Stimulated activated CD8-positive, alpha-beta memory T cell treated with anti-CD3 and anti-CD28 coated beads, Interleukin-12 subunit alpha, Interleukin-12 subunit beta, amount 100 ng/mL, for 1 hour (primary cell): ENCODE measurements at places on chromosomes 7 and 10.

DNA sequence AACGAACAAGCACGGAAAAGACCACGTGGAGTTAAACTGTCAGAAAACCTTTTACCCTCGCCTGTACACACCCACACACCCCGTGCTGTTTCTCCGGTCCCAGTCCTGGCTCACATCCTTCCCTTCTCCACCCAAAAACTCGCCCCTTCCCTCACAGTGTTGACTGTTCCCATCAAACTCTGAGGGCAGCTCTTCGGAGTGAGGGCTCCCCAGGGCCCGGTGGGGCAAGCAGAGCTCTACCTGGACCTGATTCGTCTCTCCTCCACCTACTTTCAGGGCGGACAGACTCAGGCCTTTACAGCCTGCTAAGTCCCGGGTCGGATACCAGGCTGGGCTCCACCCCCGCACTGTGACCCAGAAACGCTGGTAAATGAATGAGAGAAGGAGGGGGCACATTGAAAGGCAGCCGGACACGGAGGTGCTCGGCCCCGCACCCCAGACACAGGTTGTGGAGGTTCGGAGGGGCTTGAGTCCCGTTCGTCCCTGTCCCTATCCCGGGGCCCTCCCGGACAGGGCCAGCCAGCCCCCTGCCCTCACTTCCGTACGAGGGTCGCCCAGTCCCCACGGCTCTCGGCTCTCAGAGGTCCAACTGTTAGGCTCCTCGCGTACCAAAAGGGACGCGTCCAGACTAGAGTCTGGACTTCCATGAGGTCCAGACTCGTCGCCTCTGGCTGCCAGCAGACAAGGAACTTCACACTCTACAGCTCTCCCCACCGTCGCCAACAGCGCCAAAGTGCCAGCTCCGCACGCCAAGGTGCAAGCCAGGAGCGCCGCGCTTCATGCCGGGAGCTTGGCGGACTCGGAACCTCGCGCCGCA is 31.7 kb upstream of the ASL start:
- DNase-seq, result no peak

GRCh38 chr10:20846263-20846662 is 50.8 kb downstream of the NEBL start:
- DNase-seq, result no peak

GRCh38 chr7:101817471-101818286 is at the start of gene CUX1:
Gene CUX1 (plus strand): TSS chr7:101817626. CDS start chr7:101817640, 14 bp downstream.
- DNase-seq, result no peak

GRCh38 chr7:44880317-44881018 is 4.9 kb downstream of the PURB start:
- DNase-seq, result no peak

- DNase-seq, result no peak
Measured at GRCh38 chr7:44048031-44048795, 3.7 kb downstream of the DBNL start.

GRCh38 chr7:77352665-77353406 is 63.3 kb downstream of the GSAP start:
- no peak for DNase-seq

- no peak for DNase-seq
Measured at GRCh38 chr7:41052736-41053135, 650.2 kb downstream of the INHBA start.

- DNase-seq, result no peak
Measured at GRCh38 chr7:106613848-106614560, 47.0 kb downstream of the CCDC71L start.

DNA sequence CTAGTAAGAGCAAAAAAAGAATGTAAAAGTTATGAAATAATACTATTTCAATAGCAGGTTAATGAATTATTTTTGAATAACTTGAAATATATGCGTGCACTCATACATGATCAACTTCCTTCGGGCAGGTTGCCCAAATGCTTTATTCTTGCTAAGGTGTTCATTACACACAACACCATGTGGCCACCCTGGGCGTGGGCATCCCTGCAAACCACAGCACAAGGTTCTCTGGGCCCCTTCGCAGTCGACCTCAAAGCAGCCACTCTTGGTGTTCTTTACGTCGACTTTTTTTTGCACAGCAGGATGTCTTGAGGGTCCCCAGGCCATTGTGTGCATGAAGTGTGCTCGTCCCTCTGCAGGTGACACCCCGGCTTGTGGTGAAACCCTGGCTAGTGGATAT is 300.7 kb upstream of the PITRM1 start:
- no peak for DNase-seq

GRCh38 chr7:72278550-72278949 is 133.6 kb downstream of the CALN1 start:
- DNase-seq, result no peak

DNA sequence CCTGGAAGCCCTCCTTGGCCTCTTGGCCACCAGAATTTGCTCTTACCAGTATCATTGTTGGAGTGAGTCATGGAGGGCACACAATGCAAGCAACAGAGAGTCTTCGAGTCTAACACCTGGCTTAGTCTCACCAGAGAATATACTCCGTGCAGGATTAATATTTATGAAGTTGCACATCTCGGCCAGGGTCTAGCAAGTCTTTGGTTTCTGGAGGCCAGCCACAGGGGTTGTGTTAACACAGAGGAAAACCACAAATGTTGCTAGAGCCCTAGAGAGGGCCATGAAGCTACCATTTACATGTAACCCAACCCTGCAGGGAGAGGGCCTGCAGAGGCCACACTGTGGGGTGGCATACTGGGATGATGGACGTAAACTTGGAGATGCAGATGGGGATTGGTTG is 71.8 kb downstream of the MTPN start:
- no peak for DNase-seq

- DNase-seq, result no peak
Measured at GRCh38 chr7:35334506-35334905, 80.6 kb upstream of the TBX20 start.

DNA sequence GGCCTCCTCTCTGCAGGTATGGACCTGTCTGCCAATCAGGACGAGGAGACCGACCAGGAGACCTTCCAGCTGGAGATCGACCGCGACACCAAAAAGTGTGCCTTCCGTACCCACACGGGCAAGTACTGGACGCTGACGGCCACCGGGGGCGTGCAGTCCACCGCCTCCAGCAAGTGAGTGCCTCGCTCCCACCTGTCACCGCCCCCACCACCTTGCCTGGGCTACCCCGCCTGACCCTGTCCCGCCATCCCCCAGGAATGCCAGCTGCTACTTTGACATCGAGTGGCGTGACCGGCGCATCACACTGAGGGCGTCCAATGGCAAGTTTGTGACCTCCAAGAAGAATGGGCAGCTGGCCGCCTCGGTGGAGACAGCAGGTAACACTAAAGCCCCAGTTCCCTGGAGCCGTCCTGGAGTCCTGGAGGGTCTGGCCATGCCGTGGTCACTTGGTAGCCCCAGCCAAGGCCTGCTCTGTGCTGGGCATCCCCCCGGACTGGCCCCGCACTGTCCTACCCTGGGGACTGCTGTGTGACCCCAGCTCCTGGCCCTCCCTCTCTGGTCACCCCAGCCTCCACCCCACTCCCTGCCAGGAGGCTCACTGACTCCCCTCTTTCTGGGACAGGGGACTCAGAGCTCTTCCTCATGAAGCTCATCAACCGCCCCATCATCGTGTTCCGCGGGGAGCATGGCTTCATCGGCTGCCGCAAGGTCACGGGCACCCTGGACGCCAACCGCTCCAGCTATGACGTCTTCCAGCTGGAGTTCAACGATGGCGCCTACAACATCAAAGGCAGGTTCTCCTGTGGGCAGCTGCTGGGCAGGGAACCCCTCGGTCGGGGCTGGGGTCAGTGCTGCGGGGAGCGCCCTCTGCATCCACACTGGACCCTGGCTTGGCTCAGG is 178.0 kb downstream of the RNF216 start:
- no peak for DNase-seq

- no peak for DNase-seq
Measured at GRCh38 chr7:89200758-89201157, 405.2 kb upstream of the TEX47 start.

GRCh38 chr7:73809467-73809951 is 21.3 kb upstream of the CLDN4 start:
- DNase-seq, result no peak

GRCh38 chr10:8428654-8429053 is 374.2 kb downstream of the GATA3 start:
- DNase-seq, result no peak

- DNase-seq, result no peak
Measured at GRCh38 chr10:46995234-46995633, 84.0 kb downstream of the PTPN20 start.

GRCh38 chr7:89757910-89758309 is 396.4 kb upstream of the STEAP1 start:
- DNase-seq, result no peak

GRCh38 chr7:139034855-139035585 is 822 bp downstream of the ZC3HAV1L start:
- DNase-seq, result no peak

DNA sequence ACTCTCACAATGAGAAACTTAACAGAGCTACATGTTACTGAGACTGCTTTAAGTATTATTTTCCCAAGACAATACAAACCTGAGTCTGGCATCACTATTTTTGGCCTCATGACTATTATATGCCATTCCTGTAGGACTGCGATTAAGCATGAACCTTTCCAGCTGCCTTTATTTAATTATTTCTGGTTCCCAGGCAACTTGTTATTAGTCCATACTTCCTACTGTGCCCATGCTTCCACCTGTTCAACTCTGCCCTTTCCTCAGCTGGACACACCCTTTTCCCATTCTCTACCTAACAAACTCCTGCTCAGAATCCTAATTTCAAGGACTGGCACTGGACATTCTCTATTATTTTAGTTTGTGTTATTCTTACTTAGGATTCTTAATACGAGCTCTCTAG is 8.1 kb upstream of the CROT start:
- no peak for DNase-seq

GRCh38 chr7:102457352-102457924 is 7.2 kb downstream of the ALKBH4 start:
- no peak for DNase-seq

DNA sequence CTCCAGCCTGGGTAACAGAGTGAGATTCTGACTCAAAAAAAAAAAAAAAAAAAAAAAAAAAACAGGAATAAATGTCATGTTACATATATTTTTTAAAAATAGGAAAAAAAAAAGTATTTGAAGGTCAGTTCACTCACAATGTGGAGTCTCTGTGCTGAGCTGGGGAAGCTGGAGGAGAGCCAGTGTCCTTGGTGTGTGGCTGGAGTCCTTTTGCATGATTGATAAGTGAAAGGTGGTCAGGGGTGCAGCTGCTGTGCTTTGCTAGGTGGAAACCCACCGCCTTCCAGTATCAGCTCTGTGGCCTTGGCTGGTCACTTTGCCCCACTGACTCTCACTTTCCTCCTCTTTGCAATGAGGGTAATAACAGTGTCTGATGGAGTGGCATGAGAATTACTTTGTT is 101.9 kb downstream of the VWC2 start:
- DNase-seq, result no peak

GRCh38 chr7:140062528-140063299 is at the start of gene PARP12:
Gene PARP12 (minus strand): TSS chr7:140062951. CDS start chr7:140062847, 104 bp downstream.
- peak; percentile 80 for DNase-seq

- DNase-seq, result no peak
Measured at GRCh38 chr7:78395298-78396036, 596.9 kb downstream of the PHTF2 start.

- DNase-seq, result no peak
Measured at GRCh38 chr7:91347290-91347689, 83.1 kb downstream of the FZD1 start.

- no peak for DNase-seq
Measured at GRCh38 chr10:89342206-89342958, 14.6 kb downstream of the IFIT3 start.

DNA sequence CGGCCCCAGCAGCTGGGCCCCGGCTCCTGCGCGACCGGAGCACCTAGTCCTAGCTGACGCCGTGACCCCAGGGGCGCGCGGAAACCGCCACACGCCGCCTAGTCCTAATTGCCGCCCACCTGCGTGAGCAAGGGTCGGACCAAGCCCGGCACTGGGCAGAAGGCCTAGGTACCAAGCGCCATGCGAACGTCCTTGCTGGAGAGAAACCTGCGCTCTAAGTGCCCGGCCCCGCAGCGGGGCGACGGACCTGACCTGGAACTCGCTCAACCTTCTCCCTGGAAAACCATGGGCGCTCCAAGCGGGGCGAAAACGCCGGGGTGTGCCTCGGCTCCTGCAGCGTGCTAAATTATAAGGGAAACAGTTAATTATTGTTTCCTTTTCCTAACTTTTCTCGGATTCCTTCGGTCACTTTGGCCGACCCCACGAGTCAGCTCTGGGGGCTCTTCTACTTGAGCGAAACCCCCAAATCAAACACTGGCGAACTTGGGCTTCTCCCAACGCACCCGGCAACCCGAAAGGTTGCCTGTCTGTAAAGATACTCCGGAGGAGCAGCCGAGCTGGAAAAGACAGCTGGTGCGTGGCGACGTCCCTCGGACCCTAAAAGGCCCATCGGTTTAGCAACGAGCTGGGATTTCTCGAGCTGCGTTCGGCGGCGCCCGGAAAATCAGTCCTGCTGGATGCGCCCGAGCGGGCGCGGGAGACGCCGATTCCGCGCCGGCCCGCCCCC is 5.3 kb upstream of the EBF3 start:
- DNase-seq, result no peak

- DNase-seq, result no peak
Measured at GRCh38 chr10:63677001-63677400, 155.8 kb downstream of the REEP3 start.

- DNase-seq, result no peak
Measured at GRCh38 chr7:2148814-2149213, 83.9 kb downstream of the MAD1L1 start.
